ENCODE measurements at places on chromosomes 11 and 22. TPM values are rescaled to one million over a fixed set of nuclear protein-coding genes. Genes with fewer than 3 reads are reported as not detected.

DNA sequence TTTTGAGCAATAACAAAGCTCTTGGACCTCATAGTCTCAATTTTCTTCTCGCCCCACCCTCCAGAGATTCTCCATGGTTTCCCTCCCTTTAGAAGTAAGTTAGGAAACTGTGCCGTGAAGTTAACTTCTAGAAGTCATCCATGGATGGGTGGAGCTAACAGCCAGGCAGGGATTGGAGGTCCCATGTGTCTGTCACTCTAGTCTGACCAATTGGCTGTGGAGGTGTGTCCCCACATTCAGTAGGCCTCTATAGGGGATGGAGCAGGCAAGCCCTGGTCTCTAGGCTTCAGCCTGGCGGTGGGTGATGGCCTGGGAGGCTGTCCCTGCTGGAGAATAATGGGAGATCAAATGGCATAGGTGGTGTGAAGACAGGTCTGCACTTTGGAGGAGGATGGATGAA lies 50.7 kb downstream of the TP53I11 start:
- peak; percentile 50 for DNase-seq

DNA sequence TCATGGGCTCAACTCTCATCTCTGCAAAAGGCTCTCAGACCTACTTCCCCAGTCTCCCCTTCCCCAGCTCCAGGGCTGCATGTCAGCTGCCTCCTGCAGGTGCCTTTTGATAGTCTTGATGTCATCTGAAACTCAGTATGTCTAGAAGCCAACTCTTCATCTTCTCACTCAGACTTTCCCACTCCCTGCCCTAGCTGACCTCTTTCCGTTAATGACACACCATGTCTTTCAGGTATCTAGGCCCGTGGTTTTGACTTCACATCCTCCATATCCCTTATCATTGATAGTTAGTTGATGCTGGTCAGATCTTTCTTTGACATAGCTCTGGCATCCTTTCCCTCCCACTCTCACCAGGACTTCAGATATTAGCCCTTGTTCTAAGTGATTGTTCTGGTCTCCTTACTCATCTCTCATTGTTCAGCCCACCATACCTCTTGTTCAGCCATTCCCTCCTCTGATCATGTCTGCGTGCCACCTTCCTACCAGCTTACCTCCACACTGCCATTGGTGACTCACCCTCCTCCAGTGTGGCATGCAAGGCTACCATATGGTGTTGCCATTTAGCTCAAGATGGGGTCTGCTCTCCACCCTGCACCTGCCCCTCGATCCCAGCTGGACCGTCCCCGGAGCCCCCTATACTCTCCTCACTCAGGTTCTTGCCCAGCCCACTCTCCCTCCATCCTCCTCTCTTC lies 18.4 kb downstream of the TTC12 start:
- DNase-seq: no peak

DNA sequence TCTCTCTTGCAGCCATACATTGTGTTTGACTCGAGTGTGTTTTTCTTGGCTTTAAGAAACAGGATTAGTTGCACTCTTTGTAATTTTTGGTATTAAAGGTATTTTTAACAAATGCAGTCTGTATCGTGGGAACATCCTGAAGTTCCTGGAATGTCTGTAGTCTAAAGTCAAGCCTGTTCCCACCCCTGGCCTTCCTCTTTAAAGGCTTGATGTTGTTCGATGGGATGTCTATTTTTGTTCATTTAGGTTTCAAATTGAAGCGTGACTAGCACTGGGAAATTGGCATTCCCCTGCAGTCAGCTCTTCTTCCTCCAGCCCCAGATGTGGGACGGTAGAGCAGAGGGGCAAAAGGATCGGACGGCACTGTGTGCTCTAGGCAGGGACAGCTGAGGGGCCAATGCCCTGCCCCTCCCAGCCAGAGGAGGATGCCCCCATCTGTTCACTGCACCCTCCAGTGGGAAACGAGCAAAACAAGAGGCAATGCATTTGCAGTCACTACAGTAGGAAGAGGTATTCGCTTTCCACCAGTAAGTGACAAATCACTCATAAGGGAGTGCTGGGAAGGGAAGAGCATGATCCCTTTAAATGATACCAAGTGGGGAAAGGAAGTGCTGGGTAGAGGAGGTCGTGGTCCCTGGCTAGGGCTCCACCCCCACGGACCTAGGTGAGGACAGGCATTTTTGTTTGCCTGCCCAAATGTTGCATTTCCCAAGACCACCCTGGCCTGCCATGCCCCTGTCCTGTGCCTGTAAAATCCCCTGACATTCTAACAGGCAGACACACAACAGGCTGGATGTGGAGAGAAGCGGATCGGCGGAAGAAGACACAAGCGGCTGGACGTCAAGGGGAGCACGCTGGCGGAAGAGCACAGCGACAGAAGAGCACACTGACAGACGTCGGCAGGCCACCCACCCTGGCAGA lies 47.4 kb upstream of the SEPTIN5 start:
- no peak for DNase-seq

GRCh38 chr11:5881756-5882155 lies 1.3 kb downstream of the OR52E4 start:
- no peak for DNase-seq

- no peak for DNase-seq
These were observed 78.0 kb downstream of the PISD start for GRCh38 chr22:31583861-31584485.

DNA sequence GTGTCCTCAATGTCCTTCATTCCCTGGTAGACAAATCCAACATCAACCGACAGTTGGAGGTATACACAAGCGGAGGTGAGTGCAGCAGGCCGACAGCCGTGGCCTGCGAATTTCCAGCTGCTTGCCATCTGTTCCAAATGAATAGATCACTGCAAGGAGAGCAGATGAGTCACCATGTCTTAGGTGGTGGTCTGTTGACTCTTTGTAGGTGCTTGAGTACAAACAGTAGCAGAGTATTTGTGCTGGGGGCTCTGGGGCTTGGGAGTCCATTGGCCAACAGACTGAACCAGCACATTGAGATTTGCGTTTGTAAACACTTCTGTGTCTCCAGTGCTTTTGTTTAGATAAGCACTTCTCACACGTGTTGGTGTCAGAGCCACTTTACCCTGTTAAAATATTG lies 21.1 kb downstream of the EIF3L start:
- no peak for DNase-seq

GRCh38 chr11:798093-798713 lies at the start of gene SLC25A22:
Gene SLC25A22 (minus strand): TSS chr11:798281. CDS start chr11:795006, 3,275 bp downstream.
- DNase-seq: peak; percentile 95

DNA sequence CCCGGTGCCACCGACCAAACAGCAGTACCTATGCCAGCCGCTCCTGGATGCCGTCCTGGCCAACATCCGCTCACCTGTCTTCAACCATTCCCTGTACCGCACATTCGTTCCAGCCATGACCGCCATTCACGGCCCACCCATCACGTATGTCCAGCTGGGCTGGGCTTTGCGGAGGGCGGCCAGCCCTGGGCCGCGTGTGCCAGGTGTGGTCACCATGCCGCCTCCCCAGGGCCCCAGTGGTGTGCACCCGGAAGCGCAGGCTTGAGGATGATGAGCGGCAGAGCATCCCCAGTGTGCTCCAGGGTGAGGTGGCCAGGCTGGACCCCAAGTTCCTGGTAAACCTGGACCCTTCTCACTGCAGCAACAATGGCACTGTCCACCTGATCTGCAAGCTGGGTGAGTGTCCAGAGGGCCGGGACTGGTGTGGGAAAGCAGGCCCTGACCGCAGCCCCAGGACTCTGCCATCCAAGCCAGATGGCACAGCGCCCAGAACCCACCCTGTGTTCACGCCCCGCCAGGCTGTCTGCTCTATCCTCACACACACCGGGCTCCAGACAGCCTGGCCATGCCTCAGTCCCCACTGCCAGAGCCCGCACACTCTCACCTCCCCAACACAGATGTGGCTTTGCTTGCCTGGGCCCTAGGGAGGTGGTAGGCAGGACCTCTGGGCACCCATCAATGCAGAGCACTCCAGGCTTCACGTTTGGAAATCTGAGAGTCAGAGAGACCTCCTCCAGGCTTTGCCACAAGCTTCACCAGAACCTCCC lies 77.6 kb downstream of the MED15 start:
- no peak for DNase-seq

DNA sequence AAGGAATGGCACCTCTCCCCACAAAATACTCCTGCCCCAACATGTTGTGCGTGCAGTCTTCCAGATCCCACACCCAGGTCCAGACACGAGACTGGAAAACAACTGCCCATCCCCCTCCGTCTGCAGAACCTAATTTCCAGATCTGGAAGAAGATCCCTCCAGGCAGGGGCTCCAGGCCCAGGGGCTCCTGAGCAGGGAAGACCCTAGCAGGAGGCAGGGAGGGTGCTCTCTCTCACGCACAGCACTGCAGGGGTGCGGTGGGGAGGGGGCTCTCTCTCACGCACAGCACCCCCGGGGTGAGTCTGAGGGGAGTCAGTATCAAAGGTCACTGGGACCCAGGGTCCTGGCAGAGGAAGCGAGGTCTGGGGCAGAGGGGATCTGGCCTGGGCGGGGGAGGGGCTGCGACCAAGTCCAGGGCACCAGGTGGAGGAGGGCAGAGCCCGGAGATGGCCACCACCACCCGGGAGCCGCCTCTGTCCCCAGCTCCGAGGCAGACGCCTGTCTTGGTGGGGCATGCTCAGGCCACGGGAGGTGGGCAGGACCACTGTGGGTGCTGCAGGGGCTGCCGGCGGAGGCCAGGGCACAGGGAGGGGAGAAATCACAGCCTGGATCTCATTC lies 1.7 kb downstream of the MLC1 start:
- no peak for DNase-seq

DNA sequence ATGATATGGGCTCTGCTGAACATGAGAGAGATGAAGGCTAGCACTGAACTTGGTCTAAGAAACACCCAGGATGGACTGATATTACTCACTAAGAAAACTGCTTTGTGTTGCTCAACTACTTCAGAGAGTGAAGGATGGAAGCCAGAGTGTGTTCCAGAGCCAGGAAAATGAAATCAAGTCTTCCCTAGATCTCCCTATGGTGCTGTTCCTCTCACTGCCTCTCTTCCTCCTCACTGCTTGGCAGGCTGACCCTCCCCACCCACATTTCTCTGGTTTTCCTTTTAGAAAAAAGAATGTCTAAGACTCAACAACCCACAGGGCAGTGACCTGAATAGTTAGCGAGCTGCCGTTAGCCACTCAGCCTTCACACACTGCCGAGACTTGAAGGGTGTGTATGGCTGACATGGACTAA lies 65.6 kb downstream of the CCDC81 start:
- DNase-seq: no peak

DNA sequence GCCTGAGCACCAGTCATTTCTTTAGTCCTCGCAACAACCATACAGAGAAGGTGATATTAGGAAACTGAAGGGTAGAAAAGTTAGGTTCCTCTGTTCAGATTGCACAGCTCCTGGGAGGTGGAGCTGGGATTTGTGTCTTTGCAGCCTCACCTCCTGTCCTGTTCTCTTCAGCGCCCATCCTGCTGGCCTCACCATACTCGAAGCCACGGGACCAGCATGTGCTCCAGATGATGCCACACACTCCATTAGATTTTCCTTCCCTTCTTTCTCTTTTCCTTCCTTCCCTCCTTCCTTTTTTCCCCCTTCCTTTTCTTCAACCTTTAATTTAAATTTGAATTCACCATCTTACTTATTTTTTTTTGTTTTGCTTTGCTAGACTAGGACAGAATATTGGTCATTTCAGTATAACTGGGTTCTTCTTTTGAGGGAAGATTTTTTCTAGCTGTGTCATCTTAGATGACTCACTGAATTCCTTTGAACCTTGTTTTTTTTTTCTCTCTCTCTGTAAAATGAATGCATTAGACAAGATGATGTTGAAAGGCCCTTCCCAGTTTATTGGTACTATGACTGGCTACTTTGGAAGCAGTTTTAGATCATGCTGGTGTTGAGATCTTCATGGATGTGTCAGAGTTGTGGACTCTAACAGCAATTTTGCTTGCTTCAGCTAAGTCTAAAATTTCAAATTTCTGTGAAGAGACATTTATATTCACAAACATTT lies 662.5 kb upstream of the TENM4 start:
- no peak for DNase-seq

- no peak for DNase-seq
These were observed 320.5 kb downstream of the MIAT start for GRCh38 chr22:26977741-26978376.

- DNase-seq: no peak
These were observed 8.6 kb upstream of the C11orf96 start for GRCh38 chr11:43933608-43934551.

DNA sequence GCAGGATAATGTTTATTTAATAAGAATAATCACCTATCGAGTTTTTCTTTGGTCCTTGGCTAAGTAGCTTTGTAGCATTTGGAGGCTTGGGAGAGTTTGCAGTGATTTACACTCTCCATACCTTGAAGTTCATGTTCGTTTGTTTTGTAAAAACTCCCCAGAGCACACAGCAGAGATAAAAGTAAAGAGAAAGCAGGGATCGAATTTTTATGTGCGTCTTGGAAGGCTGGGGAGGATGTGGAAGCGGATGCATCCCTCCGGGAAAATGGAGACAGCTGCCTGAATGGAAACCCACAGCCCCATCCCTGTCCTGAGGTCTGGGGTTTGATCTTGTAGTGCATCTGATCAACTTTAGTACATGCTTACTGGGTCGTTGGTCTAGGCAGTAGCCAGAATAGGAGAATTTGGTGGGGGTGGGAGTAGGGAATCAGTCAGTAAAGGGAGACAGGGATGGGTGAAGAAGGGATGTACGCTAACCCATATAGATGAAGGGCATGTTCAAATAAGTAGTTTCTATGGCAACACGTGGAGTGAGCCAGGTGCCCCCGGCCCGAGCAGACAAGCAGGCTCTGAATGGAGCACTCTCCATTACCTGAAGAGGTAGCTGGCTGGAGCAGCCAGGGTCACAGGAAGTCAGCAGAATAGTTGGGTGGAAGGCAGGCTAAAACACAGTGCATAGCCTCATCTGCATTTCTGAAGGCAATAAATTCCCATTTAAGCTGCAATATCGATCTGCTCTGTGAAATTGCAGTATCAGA lies 147.8 kb downstream of the COMMD9 start:
- DNase-seq: no peak

GRCh38 chr11:132042296-132042695 lies 671.9 kb downstream of the NTM start:
- DNase-seq: no peak

Gene POU2AF2
- not detected for total RNA-seq

Gene PDGFD
- total RNA-seq: not detected

Gene CASP4
- 40.1 TPM for total RNA-seq

Gene SLC29A2
- 10.5 TPM for total RNA-seq

Gene KRTAP5-10
- not detected for total RNA-seq

Gene TRIM49D2
- not detected for total RNA-seq

Gene CRYBB2
- total RNA-seq: not detected

Gene CARD18
- total RNA-seq: not detected

Gene SOX10
- not detected for total RNA-seq

Gene HEPHL1
- total RNA-seq: not detected

Gene PITPNB
- 83.4 TPM for total RNA-seq

Gene HORMAD2
- total RNA-seq: 0.27 TPM
